ENCODE measurements at places on chromosomes 13 and 19. TPM values are rescaled to one million over a fixed set of nuclear protein-coding genes. Genes with fewer than 3 reads are reported as not detected.

DNA sequence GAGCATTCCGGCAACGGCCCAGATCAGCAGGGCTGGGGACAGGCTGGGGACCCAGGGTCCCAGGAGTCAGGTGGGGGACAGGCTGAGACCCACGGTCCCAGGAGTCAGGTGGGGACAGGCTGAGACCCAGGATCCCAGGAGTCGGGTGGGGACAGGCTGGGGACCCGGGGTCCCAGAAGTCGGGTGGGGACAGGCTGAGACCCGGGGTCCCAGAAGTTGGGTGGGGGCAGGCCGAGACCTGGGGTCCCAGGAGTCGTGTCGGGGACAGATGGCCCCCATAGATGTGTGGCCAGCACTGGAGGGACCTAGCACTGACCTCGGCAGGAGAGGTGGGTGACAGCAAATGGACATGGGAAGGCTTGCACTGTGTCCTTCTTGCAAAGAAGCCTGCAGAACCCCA lies 39.7 kb upstream of the SOX1 start:
- no peak for DNase-seq

PDX1 gene
- total RNA-seq = not detected

VSIG10L gene
- 0.47 TPM for total RNA-seq

GRCh38 chr13:29421118-29421517 lies 174.4 kb downstream of the SLC7A1 start:
- DNase-seq = no peak

- no peak for DNase-seq
These were observed 158.1 kb downstream of the PCDH9 start for GRCh38 chr13:67071918-67072598.

GRCh38 chr19:41398598-41398997 lies 980 bp downstream of the BCKDHA start:
- DNase-seq = no peak

DNA sequence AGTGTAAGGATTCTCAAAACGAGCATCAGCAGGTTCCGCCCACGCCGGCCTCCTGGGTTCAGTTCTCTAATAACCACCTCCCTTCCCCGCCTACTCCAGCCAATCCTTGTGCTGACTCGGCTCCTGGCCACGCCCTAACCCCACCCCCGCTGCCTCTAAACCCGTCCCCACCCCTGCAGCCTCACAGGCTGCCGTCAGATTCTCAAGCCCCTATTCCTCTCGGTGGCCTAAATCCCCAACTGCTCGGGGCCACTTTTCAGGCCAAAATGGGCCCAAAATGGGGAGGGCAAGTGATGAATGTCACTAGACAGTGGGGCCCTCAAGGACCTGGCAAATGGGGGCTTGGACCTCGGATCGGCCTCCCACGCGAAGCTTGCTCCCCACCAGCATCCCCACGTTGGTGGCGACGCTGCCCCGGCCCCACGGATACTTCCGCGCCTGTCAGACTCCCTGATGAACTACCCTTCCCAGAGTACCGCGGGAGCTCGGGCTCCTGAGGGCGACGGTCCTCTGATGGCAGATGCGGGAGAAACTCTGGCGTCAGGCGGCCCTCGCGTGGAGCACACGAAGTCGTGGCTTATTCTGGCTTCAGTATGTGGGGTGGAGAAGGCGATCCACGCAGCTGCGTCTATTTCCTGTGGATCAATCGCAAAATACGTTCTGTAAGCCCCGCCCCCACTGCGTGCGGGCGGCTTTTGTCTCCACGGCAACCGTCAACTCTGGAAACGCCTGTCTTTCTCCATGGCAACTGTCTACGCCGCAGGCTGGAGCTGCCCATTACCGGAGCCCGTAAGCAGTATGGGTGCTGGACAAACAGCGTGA lies 24.8 kb downstream of the ZNF473 start:
- peak; percentile 80 for DNase-seq

APLP1 gene
- total RNA-seq = 1.1 TPM

DNA sequence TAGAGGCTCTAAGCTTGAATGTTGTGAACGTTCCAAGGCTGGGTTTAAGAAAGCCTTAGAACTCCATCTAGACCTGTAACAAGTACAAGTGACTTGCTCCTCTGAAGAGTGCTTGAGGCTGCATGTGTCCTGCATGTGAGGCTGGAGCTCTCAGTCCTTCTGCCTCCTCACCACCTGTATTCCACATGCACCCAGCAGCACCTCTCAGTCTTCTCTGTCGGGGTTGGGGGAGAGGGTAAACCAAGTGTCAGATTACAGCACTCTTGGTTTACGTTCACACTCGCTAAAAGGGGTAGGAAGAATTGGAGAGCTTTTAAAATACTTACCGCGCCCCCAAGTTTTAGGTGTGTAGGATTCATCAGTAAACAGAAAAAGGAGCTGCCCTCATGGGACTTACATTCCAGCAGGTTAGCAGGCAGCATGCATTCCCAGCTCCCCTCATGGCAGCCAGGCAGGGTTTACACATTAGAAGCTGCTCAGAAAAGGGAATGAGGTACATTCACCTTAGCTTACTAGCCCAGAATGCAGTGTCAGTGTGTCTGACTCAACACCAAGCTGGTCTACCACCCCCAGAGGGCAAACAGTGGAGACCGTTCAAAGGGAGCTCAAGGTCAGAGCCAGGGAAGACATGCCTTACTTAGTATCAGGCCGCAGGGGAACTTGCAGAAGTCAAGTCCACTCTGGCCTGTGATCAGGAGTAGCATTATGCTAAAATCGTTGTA lies 248.1 kb downstream of the PCCA start:
- no peak for DNase-seq

ZNF700 gene
- 10.5 TPM for total RNA-seq

- DNase-seq = no peak
These were observed 99.9 kb downstream of the GNG7 start for GRCh38 chr19:2602391-2603181.
